Esophagus squamous epithelium (tissue), 5 donors: ENCODE measurements at places on chromosomes 7 and 10.

- peaks cover 99% of the 10 kb centered on the region for H3K27me3 ChIP-seq
- peaks cover 4% of the 10 kb centered on the region for H3K4me1 ChIP-seq
- H3K4me3 ChIP-seq: no peak overlapping the region
Measured at GRCh38 chr10:101091546-101092290, 29.9 kb downstream of the KAZALD1 start.

DNA sequence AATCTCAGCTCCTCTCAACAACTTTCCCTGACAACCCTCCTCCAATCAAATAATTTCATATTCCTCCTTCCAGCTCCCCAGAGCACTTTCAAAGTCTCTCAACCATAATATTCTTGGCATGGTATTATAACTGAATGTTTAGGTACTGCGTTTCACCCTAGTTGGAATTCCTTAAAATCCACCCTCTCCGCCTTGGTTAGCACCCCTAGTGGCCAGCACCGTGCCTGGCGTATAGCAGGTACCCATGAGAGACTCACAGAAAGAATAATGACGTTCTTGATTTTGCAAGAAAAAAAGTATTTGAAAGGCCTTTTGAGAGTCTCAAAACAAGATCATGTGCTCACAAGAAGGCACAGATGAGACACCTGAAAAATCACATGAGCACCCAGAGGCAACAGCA, 50.9 kb downstream of the GLI3 start:
- DNase-seq: no peak
- H3K4me1 ChIP-seq: no peaks in the 10 kb centered on the region
- no peak overlapping the region for H3K27ac ChIP-seq
- H3K27me3 ChIP-seq: no peaks in the 10 kb centered on the region
- H3K4me3 ChIP-seq: no peak overlapping the region
- H3K36me3 ChIP-seq: no peaks in the 10 kb centered on the region

DNA sequence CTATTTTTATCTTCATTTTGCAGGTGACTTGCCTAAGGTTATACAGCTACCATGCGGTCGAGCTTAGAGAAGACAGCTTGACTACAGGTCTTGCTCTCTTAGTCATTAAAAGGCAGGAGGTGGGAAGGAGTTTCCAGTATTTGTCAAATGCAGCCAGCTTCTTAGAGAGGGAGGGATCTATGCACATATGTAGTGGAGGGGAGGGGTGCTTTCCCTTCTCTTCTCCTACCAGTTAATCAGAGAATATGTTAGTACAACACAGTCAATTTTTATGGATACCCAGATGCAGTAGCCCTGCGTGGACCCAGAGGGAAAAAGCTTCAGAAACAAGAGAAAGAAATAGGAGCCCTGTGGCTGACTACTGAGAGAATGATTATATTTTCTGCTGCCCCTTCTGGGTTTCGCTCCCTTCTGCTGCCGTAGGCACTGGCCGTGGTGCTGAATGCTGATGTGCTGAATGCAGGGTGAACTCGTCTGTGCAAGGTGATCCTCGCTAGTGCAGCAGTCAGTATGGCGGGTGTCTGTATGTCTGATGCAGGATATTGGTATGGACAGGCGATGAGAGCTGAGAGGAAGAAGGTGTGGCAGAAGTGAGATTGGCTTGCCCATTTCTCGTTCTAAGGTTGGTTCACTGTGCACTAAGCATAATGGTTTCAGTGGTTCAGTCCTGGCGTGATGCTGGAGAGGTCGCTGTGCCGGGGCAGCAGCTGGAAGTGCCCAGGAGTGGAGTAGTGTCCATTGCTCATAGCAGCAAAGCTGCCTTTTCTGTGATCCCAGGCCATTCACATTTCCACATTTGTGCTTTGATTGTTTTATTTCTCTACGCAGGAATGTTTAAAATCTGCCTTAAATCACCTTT, 189.2 kb upstream of the PODXL start:
- no peak for DNase-seq
- H3K36me3 ChIP-seq: no peaks in the 10 kb centered on the region
- no peak overlapping the region for H3K4me3 ChIP-seq
- peaks cover 10% of the 10 kb centered on the region for H3K27me3 ChIP-seq

DNA sequence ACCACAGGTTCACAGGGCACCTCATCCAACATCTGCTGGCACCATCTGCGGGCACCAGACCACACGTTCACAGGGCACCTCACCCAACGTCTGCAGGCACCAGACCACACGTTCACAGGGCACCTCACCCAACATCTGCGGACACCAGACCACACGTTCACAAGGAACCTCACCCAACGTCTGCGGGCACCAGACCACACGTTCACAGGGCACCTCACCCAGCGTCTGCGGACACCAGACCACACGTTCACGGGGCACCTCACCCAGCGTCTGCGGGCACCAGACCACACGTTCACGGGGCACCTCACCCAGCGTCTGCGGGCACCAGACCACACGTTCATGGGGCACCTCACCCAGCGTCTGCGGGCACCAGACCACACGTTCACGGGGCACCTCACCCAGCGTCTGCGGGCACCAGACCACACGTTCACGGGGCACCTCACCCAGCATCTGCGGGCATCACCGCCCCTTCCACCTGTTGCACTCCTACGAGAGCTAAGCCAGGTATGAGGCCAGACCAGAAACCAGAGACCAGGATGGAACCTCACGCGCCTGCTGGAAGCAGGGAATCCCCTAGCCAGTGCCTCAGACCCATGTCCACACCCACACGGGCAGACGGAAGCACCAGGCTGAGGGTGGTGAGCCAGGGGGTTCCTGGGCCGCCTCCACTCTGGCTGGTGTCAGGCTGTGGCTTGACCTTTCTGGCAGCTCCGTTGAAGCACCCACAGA, 182.8 kb downstream of the MAD1L1 start:
- H3K4me1 ChIP-seq: peaks cover 3% of the 10 kb centered on the region
- H3K27ac ChIP-seq: no peak overlapping the region
- H3K4me3 ChIP-seq: no peak overlapping the region

DNA sequence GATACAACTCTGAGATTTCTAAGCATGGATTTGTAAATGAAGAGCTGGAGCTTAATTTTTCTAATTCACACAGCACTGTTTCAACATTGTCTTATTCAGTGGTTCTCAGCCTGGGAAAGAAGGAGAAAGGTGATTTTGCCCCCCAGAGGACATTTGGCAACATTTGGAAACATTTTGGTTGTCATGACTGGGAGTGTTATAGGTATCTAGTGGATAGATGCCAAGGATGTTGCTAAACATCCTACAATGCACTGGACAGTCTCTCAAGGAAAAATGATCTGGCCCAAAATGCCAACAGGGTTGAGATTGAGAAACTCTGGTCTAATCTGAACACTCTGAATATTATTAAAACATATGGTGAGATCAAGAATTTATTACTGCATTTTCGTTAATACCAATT, 3.8 kb upstream of the CAV2 start:
- H3K27ac ChIP-seq: no peak overlapping the region
- H3K4me3 ChIP-seq: no peak overlapping the region
- H3K27me3 ChIP-seq: no peaks in the 10 kb centered on the region
- DNase-seq: no peak
